ENCODE measurements at places on chromosomes 7 and 10.

- no peak for DNase-seq
These were observed 68.1 kb upstream of the GSDME start for GRCh38 chr7:24825381-24825794.

- no peak for DNase-seq
These were observed 639.6 kb upstream of the FOXK1 start for GRCh38 chr7:4042402-4043045.

GRCh38 chr7:37920305-37920848, at the start of gene EPDR1:
EPDR1 (plus strand) TSS chr7:37920640; CDS start chr7:37920940, 300 bp downstream.
- peak; percentile 83 for DNase-seq

DNA sequence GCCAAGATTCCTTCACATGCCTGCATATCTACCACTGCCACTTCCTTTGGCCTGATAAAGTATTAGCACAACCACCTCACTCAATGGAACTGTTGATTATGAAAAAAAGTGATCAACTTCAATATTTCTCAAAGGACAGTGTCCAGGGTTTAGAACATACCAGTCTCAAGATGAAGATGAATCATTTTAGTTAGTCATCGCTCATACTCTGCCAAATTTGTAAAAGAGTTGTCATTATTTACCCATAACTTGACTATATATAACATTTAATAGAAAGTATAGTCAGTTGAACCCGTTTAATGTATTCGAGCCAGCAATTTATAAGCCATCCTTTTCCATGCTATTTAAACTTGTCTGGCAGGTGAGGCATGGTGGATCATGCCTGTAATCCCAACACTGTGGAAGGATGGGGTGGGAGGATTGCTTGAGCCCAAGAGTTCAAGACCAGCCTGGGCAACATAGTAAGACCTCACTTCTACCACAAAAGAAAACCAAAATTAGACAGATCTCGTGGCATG, 33.2 kb downstream of the SPAM1 start:
- no peak for DNase-seq

DNA sequence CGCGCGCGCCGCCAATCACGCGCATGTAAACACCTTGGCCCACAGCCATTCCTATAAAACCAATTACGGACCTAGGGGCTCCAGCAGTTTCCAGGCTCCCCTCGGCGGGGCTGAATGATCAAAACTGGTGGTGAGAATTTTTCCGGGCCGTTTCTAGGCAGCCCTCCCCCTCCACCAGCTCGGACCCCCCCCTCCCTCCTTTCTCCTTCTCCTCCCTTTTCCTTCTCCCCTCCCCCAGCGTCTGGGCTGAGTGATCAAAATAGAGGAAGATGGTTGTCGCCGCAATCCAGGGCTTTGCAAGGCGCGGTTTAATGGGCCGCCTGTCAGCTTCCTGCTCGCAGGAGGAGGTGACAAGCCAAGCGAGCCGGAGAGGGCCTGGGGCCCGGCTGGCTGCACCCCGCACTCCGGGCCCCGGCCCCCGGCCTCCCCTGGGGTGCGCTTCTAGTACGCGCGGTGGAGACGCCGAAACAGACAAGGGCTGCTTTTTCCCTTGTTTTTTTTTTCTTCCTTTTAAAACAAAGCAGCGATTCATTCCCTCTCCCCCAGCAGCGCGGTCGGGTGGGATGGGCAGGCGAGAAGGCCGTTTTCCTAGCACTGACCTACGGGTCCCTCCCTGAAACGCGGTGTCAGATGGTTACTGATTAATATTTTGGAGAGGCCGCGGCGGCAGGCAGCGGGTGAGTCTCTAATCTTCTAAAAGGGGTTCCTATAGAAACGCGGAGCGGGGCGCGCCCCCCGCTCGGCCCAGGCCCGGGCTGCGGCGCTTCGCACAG, 528 bp upstream of the TNRC18 start:
- peak; percentile 91 for DNase-seq

DNA sequence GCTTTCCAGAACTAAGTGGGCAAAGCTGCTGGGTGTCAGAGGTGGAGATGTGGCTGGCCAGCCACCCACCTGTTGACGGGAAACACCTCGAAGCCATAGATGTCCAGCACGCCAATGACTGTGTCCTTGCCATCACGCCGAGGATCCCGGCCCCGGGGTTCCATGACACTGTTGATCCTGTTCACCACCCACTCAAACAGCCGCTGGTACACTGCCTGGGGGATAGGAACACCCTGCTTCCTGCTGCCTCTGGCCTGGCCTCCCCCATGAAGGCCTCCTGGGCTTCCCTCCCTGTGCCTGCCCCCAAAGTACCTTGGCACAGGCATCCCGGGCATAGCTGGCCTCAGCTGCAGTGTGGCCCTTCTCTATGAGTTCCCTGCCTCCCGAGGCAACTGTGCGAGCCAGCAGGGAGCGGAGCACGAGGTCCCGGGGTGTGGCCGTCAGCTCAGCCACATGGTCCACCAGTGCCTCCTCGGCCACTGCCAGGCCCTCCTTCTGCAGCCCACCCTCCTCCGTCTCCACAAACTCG, 8.2 kb downstream of the MYO1G start:
- DNase-seq: no peak

DNA sequence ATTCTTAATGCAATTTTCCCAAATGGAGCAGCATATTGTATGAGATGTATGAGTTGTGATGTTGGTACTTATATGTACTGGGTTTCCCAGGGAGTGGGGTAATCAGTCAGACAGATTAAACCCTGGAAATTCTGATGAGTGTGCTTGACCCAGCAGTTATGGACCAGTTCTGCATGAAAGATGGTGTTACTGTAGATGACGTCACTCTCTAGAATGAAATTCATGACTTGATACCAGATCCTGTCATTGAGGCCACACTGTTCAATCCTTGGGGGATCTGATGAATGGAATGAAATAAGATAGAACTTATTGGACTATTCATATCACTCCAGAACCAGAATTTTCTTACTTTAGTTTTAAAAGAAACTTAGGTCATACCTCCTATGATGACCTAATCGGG, 534.3 kb downstream of the PLXDC2 start:
- DNase-seq: no peak

GRCh38 chr7:71733107-71733870, 601.3 kb downstream of the GALNT17 start:
- peak; percentile 86 for DNase-seq

- DNase-seq: no peak
These were observed 71.2 kb upstream of the INSIG1 start for GRCh38 chr7:155226261-155227003.

GRCh38 chr7:89023877-89024276, 228.3 kb upstream of the TEX47 start:
- peak; percentile 78 for DNase-seq

GRCh38 chr7:108452707-108453106, 3.5 kb downstream of the NRCAM start:
- DNase-seq: peak; percentile 32

- DNase-seq: no peak
These were observed 9.2 kb downstream of the BNIP3 start for GRCh38 chr10:131972474-131973071.

DNA sequence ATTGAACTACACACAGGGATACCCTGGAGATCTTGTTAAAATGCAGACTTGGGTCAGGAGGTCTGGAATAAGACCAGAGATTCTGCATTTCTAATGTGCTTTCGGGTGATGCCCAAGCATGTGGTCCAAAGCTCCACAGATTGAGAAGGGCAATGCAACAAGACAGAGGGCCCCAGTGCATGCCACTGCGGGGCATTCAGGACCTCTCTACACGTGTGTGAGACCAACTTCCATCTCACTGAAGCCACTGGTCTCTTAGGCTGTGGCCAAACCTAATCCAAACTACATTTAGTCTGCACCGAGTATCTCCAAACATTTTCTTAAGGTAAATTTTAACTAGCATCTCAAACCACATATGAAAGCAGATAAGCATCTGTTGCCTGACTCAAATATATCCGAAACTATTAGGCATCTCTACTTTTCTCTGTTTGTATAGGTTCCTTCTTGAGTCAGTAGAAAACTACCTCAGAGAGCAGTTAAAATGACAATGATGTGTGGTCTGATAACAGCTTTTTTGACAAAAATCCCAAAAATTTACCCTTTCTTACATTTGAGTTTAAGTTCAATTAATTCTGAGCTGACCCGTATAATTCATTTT, 107.5 kb downstream of the ELMO1 start:
- DNase-seq: peak; percentile 53

DNA sequence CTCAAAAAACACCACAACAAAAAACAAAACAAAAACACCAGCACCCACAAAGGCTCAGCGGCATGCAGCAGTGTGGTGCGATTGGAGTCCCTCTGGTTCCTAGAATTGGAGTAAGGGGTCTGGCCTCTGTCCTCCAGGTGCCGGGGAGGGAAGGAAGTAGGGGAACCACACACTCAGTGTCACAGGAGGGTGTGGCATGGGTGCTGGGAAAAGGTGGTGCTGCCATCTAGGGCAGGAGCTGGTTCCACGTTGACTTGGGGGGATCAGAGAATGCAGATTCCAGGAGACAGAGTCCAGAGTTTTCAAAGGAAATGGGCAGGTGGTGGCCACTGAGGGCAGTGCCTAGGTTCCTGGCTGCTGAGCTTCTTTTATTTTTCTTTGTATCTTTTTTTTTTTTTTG, 19.8 kb upstream of the WIPI2 start:
- no peak for DNase-seq

DNA sequence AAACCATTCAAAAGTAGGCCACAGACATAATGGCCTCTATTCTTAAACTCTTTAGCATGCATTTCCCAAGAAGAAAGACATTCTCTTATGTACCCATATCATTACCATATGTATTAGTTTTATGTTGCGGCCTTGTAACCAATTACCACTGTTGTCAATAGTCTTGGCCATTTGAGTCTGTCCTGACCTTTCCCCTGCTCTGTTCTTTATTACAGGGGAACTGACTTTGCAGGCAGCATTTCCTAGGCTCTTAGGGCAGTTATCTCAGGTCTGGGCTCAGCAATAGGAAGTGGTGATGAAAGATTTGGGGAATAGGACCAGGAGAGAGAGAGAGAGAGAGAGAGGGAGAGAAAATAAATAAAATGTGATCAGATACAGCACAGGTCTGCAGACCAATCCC, 194.5 kb upstream of the LRGUK start:
- no peak for DNase-seq

DNA sequence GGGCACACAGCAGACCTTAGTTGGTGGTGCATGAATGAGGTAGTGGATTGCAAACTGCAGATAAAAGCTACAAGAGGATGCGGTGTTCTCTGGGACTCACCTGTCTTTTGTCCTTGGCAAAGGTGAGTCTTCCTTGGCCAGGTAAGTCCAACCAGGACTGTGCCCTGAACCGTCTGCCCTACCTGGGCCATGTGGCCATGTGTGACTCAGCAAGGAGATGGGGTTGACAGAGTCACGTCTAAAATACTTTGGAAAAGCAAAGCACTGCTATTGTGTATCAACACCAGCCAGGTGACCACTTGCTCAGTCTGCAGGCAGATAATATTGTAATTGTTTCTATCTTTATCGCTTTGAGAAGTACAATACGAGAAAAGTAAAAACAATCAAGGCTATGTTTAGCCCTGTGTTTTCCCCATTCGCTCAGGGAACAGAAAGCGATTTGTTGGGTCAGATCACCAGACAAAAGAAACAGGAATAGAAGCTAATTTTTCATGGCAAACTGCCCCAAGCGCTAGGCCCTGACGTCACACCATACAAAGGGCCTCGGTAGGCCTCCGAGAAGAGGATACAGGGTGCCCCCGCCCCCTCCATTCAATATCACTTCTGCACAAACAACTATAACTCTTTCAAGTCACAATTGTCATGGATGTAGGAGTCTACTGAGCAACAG, 57.3 kb downstream of the FAM53B start:
- no peak for DNase-seq

- DNase-seq: no peak
These were observed 96.3 kb upstream of the ARMC3 start for GRCh38 chr10:22831586-22831985.

DNA sequence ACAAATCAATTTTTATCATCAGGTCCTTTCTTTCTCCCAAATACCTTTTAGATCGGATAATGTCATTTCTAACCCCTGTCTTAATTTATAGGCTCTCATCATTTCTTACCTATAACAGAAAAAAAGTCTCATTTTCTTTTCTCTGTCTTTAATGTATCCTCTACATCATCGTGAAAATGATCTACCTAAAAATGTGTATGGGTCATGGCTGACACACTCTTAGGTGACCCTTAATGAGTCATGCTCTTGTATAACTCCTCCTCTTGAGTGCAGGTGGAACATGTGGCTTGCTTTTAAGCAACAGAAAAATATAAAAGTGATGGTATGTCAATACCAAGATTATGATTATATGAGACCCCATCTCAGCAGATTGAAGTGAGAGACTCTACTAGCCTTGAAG, 139.4 kb downstream of the SEMA3C start:
- DNase-seq: no peak

DNA sequence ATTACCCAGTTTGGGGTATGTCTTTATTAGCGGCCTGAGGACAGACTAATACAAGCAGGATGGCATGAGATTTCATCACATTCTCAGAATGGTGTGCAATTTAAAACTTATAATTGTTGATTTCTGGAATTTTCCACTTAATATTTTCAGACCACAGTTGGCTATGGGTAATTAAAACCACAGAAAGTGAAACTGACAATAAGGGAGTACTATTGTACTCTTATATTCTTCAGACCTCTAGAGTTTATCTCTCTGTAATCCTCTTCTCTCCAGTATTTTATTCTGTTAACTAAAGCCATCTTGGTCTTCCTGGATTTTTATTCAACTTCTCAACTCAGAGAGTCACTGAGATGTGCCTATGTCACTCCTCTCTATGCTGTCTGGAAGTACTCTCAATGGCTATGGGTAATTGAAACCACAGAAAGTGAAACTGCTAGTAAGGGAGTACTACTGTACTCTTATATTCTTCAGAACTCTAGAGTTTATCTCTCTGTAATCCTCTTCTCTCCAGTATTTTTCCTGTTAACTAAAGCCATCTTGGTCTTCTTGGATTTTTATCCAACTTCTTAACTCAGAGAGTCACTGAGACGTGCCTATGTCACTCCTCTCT, 118.3 kb downstream of the PPP1R17 start:
- peak; percentile 51 for DNase-seq

- no peak for DNase-seq
These were observed 15.6 kb downstream of the HIBADH start for GRCh38 chr7:27647046-27647445.

DNA sequence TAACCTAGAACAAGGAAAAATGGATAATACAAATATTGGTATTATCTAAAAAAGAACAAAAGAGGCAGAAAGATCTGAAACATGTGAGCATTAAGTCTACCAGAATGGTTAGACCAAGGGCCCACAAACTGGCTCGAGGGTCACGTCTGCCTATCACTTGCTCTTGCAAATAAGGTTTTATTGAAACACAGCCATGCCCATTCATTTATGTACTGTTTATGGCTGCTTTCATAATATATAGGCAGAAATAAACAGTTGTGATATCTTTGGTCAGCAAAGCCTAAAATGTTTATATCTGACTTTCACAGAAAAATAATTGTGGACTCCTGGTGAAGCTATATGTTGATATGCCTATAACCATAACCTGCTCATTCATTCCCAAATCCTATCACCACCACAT, 71.8 kb downstream of the AASS start:
- DNase-seq: no peak
